ENCODE measurements at places on chromosomes 5 and 9.

DNA sequence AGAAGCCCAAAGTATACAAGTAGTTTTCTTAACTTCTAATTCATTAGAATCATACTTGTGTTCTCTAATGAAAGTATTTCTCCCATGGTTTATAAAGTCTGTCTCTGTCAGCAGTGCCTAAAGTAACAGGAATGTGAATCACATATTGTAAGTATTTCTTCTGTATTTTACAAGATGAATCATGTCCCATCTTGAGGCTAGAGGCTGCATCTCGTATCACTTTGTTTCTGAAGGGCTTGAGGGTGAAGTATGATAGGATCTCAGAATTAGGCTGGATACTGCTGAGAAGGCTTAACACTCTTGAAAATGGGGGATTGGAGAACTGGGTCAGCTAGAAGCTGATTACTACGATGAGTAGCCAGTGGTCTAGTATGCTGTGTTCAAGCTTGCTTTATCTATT is 242.2 kb upstream of the ACTBL2 start:
- no peak for DNase-seq

DNA sequence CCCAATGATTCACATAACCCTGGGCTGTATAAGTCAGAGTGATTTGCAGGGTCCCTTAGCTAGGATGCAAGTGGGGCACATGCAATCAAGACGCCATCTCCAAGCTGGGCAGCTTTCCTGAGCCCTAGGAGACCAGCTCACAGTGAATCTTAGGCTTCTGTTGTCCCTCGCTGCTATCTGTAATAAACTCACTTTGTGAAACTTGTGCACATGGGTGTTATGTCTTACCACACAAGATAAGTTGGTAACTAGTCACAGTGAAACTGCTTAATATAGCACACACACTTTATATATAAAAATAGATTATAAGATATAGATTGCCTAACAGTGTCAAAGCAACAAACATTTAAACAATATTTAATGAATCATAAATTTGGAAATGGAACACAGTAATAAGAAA is 658.5 kb downstream of the SLCO4C1 start:
- DNase-seq, result no peak

DNA sequence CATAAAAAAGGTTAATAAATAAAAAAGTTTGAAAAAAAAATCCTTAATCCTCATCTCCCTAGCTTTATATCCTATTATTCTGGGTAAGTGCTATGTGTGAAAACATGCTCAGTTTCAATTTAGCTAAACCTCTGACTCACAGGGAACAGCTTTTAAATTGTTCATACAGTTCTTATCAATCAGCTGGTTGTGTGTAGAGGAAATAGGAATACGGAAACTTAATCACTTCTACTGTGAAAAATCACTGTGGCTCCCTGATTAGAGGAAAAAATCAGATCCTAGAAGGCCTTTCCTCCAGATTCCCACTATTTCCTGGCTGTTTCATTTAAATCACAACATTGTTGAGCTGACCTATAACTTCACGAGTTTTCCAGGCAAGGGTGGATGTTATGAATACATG is 120.5 kb downstream of the MARCHF3 start:
- DNase-seq, result no peak

- DNase-seq, result no peak
Observed at GRCh38 chr5:90641528-90641927, 82.9 kb downstream of the ADGRV1 start.

DNA sequence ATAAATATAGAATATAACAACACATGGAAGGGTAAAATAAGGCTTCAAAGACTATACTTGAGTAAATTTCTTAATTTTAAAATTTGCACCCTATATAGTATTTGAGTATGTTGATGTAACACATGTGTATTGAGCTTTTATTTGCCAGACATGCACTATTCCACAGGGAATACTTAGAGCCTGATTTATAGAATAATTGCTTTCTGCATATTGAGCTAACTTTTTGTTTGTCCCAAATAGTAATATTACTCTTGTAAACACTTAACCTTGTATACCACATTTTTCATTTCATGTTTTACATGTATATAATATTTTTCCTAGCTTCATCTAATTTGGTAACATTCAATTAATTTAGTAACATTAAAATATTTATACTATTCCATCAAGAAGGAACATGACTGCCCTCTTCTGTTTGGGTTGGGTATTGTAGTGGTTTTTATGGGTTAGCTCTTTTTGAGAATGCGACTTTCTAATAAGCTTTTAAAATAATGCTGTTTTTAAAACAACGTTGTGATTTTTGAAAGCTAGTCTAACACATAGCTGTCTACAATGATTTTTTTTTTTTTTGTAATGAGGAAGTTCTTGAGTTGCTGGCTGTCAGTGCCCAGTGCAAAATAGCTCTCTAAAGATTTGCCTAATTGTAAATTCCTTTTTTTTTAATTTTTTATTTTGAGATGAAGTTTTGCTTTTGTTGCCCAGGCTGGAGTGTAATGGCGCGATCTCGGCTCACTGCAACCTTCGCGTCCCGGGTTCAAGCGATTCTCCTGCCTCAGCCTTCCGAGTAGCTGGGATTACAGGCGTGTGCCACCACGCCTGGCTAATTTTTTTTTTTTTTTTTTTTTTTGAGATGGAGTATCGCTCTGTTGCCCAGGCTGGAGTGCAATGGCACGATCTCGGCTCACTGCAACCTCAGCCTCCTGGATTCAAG is 4.8 kb downstream of the SUB1 start:
- peak; percentile 79 for DNase-seq

GRCh38 chr5:111596705-111597104 is 84.4 kb upstream of the STARD4 start:
- DNase-seq, result no peak

- DNase-seq, result no peak
Observed at GRCh38 chr5:135587721-135588663, 9.2 kb upstream of the CXCL14 start.

DNA sequence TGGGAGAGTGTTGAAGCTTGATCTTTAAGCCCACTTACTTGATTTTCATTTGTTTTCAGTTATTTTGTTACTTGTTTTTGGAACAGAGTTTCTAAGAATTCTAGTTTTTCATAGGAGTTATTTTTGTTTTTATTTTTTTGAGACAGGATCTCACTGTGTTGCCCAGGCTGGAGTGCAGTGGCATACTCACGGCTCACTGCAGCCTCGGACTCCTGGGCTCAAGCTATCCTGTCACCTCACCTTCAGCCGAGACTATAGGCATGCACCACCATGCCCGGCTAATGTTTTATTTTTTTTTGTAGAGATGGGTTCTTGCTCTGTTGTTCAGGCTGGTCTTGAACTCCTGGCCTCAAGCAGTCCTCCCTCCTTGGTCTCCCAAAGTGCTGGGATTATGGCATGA is 6.3 kb downstream of the ERBIN start:
- DNase-seq, result no peak

DNA sequence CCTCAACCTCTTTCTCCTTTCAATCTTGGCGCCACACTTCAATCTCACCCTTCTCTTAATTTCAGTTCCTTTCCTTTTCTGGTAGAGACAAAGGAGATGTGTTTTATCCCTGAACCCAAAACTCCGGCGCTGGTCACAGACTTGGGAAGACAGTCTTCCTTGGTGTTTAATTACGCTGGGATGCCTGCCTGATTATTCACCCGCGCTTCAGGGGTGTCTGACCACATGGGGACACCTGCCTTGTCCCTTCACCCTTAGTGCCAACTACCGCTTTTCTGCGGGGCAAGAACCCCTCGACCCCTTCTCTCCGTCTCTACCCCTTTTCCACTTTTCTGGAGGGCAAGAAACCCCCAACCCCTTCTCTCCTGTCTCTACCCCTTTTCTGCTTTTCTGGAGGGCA is 261.1 kb downstream of the SMARCA2 start:
- DNase-seq, result no peak

- peak; percentile 86 for DNase-seq
Observed at GRCh38 chr5:61280205-61280604, 51.9 kb upstream of the ZSWIM6 start.

- DNase-seq, result no peak
Observed at GRCh38 chr9:118215549-118215948, 511.3 kb downstream of the TLR4 start.

DNA sequence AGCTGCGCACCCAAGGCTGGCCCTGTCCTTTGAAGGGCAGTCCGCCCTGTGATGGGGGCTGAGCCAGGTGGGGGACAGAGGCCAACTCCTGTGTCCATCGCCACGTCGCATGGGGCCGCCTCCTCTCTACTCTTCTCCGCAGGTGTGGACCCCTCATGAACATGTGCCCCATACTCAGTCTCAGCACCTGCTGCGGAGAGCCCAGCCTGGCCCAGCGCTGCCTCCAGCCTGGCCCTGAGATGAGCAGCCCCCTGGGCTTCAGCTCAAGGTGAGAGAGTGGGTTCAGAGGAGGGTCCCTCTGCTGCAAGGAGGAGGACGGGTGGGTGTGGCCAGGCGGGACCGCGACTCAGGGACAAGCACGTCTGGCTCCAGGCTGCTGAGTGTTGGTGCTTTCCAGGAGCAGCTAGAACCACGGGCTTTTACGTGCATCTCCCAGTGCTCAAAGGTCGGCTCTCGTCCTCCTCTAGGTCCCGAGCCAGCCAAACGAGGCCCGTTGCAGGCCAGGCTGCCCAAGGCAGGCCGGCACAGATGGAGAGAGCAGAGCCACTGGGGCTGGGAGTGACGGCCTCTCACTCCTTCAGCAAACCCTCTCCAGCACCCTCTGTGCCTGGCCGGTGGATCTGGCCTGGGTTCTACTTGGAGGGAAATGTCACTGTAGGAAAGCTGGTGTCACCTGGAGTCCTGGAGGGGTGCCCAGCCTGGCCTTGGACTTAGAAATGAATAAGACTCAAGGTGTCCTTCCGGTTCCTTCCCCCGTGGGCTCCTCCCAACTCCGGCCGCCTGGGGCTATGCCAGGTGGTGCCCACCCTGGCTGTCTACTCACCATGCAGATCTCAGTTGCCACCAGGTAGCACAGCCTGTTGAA is 48.9 kb upstream of the RNF130 start:
- no peak for DNase-seq

- DNase-seq, result peak; percentile 46
Observed at GRCh38 chr9:36572515-36573418, at the start of gene MELK. Gene MELK (plus strand): TSS chr9:36572895. CDS start chr9:36581682, 8,787 bp downstream.

GRCh38 chr5:91383956-91384300 is 811 bp upstream of the ARRDC3 start:
- peak; percentile 48 for DNase-seq

DNA sequence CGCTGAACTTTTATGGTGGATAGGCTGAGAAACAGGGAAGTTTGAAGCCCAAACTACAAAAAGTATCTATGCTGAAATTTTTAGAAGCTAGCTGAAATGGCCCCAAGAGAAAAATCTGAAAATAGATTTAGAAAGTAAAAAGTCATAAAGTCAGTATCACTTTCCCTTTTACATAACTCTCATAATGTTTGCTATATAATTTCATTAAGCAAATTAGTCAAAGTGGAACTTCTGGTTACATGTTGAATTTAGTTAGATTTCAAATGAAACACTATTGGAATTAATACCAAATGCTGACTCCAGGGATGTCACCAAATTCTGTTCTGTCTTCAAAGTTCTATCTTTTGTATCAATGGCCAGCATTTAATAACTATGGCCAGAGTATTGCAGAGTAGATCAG is 126.9 kb downstream of the TTC39B start:
- DNase-seq, result no peak

- DNase-seq, result no peak
Observed at GRCh38 chr9:85042981-85043647, 373.6 kb downstream of the NTRK2 start.

DNA sequence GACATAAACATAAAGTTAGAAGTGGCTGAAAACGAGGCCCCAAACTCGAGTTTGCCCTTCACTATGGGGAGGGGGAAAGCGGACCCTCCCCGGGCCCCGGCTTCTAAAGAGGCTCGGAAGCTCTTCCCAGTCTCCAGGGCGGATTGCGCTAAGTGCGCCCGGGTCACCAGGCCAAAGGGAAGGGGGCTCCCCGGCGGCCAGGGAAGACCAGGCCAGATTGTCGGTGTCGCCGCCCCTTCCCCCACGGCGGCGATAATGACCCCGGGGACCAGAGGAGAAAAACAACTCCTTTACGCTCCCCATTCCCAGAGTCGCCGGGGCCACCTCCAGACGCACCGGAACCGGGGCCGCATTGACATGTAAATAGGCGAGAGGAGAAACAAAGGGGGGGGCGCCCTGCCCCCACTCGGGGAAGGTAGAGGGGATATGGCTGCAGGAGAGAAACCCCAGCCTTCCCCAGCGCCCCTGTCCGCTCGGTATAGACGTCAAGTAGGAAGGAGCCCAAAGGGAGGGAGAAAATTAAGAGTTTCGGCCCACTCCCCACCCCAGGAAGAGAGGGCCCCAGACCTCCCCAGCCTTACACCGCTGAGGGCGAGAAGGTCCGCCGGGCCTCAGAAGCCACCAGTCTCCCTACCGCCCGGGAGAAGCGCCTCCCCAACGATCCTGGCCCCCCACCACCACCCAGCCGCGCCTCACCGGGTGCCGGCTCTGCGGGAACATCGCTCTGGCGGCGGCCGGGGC is 1.7 kb downstream of the TLE1 start:
- DNase-seq, result peak; percentile 55

- no peak for DNase-seq
Observed at GRCh38 chr9:89502038-89502601, 4.2 kb upstream of the SEMA4D start.

- DNase-seq, result no peak
Observed at GRCh38 chr9:92424340-92424739, at the start of gene OMD. Gene OMD (minus strand): TSS chr9:92424471. CDS start chr9:92417558, 6,913 bp downstream.

DNA sequence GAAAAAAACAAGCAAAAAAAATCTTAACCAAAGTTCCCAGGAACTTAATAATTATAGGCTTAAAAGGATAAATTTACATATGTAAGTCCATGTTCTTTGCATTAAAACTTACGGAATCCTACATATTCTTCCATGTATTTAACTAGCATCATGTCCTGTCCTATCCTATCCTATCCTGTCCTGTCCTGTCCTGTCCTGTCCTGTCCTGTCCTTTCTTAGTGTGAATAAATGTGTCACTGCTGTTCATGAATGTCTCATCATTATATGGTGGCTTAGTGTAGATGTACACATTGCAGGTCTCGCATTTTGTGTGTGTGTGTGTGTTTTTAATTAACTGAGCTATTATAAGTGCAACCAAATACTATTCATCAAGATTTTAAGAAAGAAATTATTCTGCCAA is 90.0 kb downstream of the TMEM167A start:
- no peak for DNase-seq

GRCh38 chr5:54742417-54742891 is 224.9 kb downstream of the SNX18 start:
- no peak for DNase-seq

GRCh38 chr5:67215519-67216471 is 19.2 kb upstream of the CD180 start:
- DNase-seq, result no peak
